C1 segment of cervical spinal cord (tissue), 14 donors: ENCODE measurements at places on chromosomes 3 and 15.

GRCh38 chr3:179266701-179267211 is 15.8 kb upstream of the KCNMB3 start:
- no peak for DNase-seq

DNA sequence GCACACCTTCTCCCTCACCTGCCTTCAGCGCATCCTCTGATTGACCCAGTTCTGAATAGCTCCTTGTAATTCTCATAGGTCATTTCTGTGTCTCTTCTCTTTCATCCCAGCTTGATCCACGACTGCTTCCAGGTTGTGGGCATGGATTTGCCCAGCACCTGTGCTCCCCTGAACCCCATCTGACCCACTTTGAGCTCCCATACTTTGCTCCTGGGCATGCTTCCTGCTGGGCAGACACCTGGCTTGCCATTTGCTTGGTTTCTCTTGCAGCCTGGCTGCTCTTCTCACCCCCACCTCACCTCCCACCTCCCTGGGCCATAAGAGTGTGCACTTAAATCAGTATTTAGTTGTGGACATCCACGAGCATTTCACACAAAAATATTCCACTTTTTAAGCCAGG is 635.5 kb downstream of the TBL1XR1 start:
- no peak for DNase-seq

DNA sequence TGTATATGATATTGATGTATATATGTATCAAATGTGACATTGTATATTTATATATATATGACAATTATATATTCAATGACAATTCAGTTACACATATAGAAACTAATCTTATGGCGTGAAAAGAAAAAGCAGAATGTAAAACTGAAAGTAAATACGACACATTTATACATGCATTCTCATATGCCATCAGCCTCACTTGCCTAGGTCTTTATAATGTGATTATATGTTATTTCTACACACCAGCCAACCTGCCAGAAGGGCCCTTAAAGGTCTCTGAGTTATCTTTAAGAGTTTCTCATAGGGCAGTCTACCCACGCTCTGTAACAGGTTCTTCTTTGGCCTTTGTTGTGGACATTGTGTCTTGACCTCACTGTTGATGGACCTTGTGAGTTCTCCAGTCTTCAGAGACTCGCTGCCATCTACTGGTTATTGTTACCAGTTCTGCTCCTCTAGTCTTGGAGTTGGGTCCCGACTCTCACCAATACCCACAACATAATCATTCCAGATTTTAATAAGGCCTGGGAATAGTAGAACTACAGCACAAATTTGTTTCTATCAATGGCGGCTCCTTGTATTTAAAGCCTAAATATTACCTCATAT is 371.5 kb upstream of the GOLIM4 start:
- DNase-seq = no peak

GRCh38 chr15:36066757-36067156 is 512.7 kb upstream of the CDIN1 start:
- DNase-seq = no peak

DNA sequence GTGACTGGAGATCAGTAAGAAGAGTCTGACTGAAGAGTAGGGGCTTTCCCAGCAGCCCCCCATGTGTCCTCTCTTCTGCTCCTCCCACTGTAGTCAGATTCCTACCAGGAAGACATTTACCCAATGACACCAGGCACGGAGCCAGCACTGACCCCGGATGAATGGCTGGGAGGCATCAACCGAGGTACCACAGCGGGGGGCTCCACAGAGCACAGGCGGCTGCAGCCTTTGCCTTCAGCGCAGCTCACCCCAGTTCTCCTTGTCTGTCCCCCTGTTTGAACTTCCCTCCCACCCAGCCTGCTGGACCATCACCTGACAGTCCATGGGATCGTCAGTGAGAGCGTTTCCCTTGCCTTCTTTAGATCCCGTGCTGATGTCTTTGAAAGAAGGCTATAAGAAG is 101.6 kb downstream of the ANP32A start:
- DNase-seq = no peak
